ENCODE measurements at places on chromosomes 13 and 19. TPM values are rescaled to one million over a fixed set of nuclear protein-coding genes. Genes with fewer than 3 reads are reported as not detected.
A peak's percentile ranks its signal among the peaks of the same experiment; 100 is the strongest.

- H3K27me3 ChIP-seq = no peaks in the 10 kb centered on the region
- DNase-seq = no peak
- no peak overlapping the region for H3K4me3 ChIP-seq
- peaks cover 8% of the 10 kb centered on the region for H3K4me1 ChIP-seq
- H3K36me3 ChIP-seq = peaks cover 38% of the 10 kb centered on the region
Measured at GRCh38 chr19:10120538-10121189, 965 bp upstream of the EIF3G start.

DNA sequence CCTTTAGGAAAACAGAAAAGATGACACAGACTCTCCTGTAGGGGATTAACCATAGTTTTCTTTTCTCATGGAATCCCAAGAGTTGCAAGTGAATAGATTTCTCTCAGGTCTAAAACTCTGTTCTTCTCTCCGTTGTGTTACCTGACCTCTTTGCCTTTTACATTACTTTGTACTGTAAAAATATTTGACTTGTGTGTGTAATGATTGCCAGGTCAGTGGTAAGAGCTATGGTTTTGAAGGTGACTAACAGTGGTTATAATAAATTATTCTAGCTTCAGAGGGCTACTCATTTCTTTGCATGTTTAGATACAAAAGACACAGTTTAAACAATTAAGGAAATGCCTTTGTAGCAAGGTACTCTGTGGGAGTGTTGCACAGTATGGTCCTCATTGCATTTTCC, 23.0 kb upstream of the PSG2 start:
- no peak overlapping the region for H3K4me3 ChIP-seq
- no peaks in the 10 kb centered on the region for H3K4me1 ChIP-seq
- H3K27me3 ChIP-seq = no peaks in the 10 kb centered on the region
- H3K36me3 ChIP-seq = no peaks in the 10 kb centered on the region
- no peak overlapping the region for H3K27ac ChIP-seq
- no peak for DNase-seq

GRCh38 chr19:19407633-19407930, 2.1 kb downstream of the GATAD2A start:
- no peaks in the 10 kb centered on the region for H3K36me3 ChIP-seq
- H3K27me3 ChIP-seq = no peaks in the 10 kb centered on the region
- peaks cover 41% of the 10 kb centered on the region for H3K4me1 ChIP-seq
- no peak overlapping the region for H3K27ac ChIP-seq
- no peak for DNase-seq
- no peak overlapping the region for H3K4me3 ChIP-seq

DNA sequence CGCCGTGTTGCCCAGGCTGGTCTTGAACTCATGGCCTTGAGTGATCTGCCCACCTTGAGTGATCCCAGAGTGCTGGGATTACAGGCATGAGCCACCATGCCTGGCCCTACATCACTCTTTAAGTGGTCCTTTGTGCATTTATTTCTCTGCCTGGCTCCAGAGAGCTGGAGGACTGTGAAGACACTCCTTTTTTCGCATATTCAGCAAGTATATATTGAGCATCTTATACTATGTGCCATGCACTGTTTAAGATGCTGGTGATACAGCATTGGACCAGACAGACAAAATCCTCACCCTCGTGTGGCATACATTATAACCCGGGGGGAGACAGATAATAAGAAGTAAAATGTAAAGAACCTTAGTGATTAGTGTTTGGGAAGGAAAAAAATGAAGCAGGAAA, 66.8 kb upstream of the NPAS1 start:
- no peak overlapping the region for H3K27ac ChIP-seq
- H3K4me1 ChIP-seq = peaks cover 14% of the 10 kb centered on the region
- H3K36me3 ChIP-seq = peaks cover 7% of the 10 kb centered on the region
- no peak overlapping the region for H3K4me3 ChIP-seq

GRCh38 chr13:42741914-42742313, 39.5 kb upstream of the FAM216B start:
- no peak overlapping the region for H3K27ac ChIP-seq
- no peak overlapping the region for H3K4me3 ChIP-seq
- H3K36me3 ChIP-seq = no peaks in the 10 kb centered on the region
- H3K27me3 ChIP-seq = no peaks in the 10 kb centered on the region
- DNase-seq = no peak

DNA sequence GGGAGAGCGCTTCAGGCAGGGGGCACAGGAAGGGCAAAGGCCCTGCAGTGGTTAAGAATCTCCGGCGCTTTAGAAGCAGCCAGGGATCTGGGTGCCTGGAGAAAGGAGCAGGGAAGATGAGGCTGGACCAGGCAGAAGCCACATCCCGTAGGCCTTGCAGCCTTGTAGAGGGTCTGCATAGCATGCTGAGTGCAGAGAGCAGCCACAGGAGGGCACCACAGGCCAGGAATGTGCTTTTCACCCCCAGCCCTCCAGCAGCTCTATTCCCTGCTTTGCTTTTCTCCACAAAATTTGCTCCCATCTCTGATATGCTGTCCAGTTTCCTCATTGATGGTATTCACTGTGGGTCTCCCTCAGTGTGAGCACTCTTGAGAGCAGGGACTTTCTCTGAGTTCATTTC, 5.7 kb downstream of the WDR62 start:
- H3K4me1 ChIP-seq = peaks cover 5% of the 10 kb centered on the region
- H3K27me3 ChIP-seq = no peaks in the 10 kb centered on the region
- no peak overlapping the region for H3K27ac ChIP-seq
- no peak for DNase-seq

GRCh38 chr13:30021611-30022010, 171.2 kb upstream of the UBL3 start:
- no peak overlapping the region for H3K4me3 ChIP-seq
- H3K4me1 ChIP-seq = no peaks in the 10 kb centered on the region

DNA sequence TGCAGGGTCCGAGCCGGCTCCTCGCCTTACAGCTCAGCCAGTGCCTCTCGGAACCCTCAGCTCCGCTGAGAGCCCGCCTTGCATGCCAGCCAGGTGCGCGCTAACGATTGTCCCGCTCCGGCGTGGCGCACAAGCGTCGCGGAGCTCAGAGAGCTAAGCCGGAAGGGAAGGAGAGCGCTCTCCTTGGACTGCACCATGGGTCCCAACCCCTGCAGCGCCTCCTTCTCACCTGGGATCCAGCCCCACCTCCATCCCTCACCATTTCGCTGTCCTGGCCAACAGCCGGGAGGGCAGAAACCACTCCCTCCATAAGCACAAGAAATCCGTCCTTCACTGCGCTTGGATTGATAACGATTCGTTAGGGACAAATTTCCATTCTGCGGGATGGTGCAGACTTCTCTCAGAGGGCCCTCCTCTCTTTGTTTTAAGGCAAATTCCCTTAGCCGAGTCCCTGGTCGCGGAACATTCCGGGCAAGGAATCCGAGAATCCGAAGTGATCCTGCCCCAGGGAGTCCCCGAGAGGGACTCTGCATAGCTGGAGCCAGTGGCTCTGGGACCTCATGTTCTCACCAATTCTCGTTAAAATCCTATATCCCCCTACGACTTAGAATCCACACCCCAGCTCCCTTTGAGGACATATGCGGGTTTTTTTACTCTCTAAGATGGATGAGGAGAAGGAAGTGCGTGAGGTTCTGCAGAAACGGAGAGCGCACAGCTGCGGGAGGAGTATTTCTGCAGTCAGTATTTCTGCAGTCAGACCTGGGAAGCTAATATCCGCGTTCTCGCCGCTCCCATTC, 2.8 kb downstream of the GSX1 start:
- H3K27ac ChIP-seq = no peak overlapping the region
- DNase-seq = no peak
- H3K27me3 ChIP-seq = peaks cover 88% of the 10 kb centered on the region
- H3K36me3 ChIP-seq = no peaks in the 10 kb centered on the region
- H3K4me1 ChIP-seq = peaks cover 17% of the 10 kb centered on the region
- no peak overlapping the region for H3K4me3 ChIP-seq

- DNase-seq = no peak
- H3K27ac ChIP-seq = no peak overlapping the region
- no peaks in the 10 kb centered on the region for H3K4me1 ChIP-seq
- no peak overlapping the region for H3K4me3 ChIP-seq
- H3K27me3 ChIP-seq = no peaks in the 10 kb centered on the region
- no peaks in the 10 kb centered on the region for H3K36me3 ChIP-seq
Measured at GRCh38 chr19:31181535-31181934, 167.7 kb downstream of the TSHZ3 start.

- H3K36me3 ChIP-seq = no peaks in the 10 kb centered on the region
- no peaks in the 10 kb centered on the region for H3K4me1 ChIP-seq
- H3K4me3 ChIP-seq = no peak overlapping the region
- no peak overlapping the region for H3K27ac ChIP-seq
- H3K27me3 ChIP-seq = peaks cover 29% of the 10 kb centered on the region
- DNase-seq = no peak
Measured at GRCh38 chr19:7729211-7729610, 2.7 kb downstream of the CLEC4G start.

- H3K4me3 ChIP-seq = peak overlapping the region; percentile 26
- H3K4me1 ChIP-seq = peaks cover 56% of the 10 kb centered on the region
- peaks cover 10% of the 10 kb centered on the region for H3K36me3 ChIP-seq
Measured at GRCh38 chr19:19459707-19460251, 54.3 kb downstream of the GATAD2A start.

GRCh38 chr13:23950736-23951510, 53.6 kb upstream of the C1QTNF9B start:
- peaks cover 13% of the 10 kb centered on the region for H3K27me3 ChIP-seq
- H3K27ac ChIP-seq = no peak overlapping the region
- no peak for DNase-seq

DNA sequence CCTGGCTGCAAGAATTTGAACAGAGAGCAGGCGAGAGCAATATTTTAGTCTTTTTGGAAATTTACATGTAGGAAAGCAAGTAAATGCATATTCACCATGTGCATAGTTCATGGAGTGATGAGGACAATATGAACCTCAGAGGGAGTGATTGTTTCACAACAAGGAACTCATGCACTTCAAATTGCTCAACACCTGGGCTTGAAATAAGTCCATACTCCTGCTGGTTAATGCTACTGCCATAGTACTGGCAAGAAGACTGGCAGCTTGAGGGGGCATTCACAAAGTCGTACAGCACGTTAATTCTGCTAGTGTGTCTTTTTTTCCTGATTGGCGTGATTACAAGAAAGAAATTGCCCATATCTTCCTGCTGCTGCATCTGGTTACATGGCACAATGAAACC, 267.6 kb downstream of the PCDH17 start:
- H3K4me1 ChIP-seq = no peaks in the 10 kb centered on the region
- no peaks in the 10 kb centered on the region for H3K27me3 ChIP-seq

DNA sequence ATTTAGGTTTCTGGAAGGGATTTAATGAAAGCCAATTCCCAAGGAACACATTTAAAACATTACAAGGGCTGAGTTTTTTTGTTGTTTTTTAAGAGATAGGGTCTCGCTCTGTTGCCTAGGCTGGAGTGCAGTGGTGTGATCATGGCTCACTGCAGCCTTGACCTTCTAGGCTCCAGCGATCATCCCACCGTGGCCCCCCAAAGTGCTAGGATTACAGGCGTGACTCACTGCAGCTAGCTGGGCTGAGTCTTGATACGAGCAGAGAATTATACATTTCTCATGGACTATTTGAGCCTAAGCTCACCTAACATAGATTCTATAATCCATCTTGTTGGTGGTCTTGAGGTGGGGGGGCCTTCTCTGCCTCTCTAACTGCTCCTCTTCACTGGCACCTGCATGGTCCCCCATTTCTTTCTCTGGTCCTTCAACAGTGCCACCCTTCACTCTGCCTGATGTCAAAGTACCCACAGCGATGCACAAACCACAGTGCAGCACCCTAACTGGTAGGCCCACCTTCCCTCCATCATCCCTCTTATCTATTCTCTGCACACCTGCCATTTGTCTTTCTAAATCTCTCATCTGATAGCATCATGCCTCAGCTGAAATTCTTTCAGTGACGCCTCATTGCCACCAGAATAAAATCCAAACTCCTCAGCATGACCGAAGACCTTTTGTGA, 37.4 kb downstream of the DOCK9 start:
- H3K4me1 ChIP-seq = peaks cover 36% of the 10 kb centered on the region
- H3K4me3 ChIP-seq = no peak overlapping the region
- H3K27ac ChIP-seq = peak overlapping the region; percentile 80
- H3K36me3 ChIP-seq = no peaks in the 10 kb centered on the region
- H3K27me3 ChIP-seq = no peaks in the 10 kb centered on the region
- DNase-seq = peak; percentile 80

- DNase-seq = no peak
- no peak overlapping the region for H3K27ac ChIP-seq
- peaks cover 7% of the 10 kb centered on the region for H3K4me1 ChIP-seq
- no peak overlapping the region for H3K4me3 ChIP-seq
- no peaks in the 10 kb centered on the region for H3K27me3 ChIP-seq
- no peaks in the 10 kb centered on the region for H3K36me3 ChIP-seq
Measured at GRCh38 chr13:42102961-42103865, 54.8 kb downstream of the DGKH start.

GRCh38 chr13:108897955-108898354, 268.5 kb downstream of the MYO16 start:
- no peaks in the 10 kb centered on the region for H3K27me3 ChIP-seq
- no peaks in the 10 kb centered on the region for H3K36me3 ChIP-seq
- no peak for DNase-seq
- no peak overlapping the region for H3K4me3 ChIP-seq
- H3K4me1 ChIP-seq = no peaks in the 10 kb centered on the region
- H3K27ac ChIP-seq = no peak overlapping the region

GRCh38 chr13:45055198-45055901, 65.0 kb upstream of the GTF2F2 start:
- no peaks in the 10 kb centered on the region for H3K27me3 ChIP-seq
- no peak overlapping the region for H3K27ac ChIP-seq
- no peak for DNase-seq
- H3K4me3 ChIP-seq = no peak overlapping the region
- H3K36me3 ChIP-seq = no peaks in the 10 kb centered on the region
- H3K4me1 ChIP-seq = no peaks in the 10 kb centered on the region

DNA sequence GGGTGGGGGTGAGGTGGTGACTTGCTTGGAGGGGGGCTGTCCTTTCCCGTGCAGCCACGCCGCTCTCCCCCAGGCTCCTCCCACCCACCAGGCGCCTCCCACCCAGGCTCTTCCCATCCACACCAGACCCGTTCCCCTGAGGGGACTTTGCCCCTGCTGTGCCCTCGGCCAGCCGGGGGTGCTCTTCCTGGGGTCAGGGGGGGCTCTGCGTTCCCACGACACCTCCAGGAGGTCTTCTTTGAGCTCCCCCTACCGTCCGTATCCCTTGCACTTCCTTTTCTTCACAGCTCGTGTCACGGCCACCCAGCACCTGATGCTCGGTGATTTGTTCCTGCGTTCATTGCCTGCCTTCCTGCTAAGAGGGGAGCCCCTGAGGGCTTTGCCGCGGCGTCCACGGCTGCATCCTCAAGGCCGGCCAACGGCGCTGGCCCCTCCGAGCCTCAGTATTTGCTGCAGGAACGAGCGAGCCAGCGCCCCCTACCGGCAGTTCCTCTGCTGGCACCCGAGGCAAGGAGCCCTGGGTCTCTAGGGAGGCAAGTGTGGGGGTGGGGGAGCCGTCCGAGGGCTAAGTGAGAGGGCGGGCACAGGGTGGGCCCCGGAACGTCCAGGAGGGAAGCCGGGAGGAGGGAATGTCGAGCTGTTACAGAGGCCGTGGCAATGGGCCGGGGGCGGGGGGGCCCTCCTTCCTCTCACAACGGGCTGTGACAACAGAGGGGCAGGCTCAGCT, 11.8 kb downstream of the LRRC4B start:
- no peaks in the 10 kb centered on the region for H3K36me3 ChIP-seq
- no peak for DNase-seq
- peak overlapping the region; percentile 1 for H3K4me3 ChIP-seq
- peaks cover 4% of the 10 kb centered on the region for H3K4me1 ChIP-seq

- H3K4me1 ChIP-seq = no peaks in the 10 kb centered on the region
- H3K36me3 ChIP-seq = no peaks in the 10 kb centered on the region
- H3K4me3 ChIP-seq = no peak overlapping the region
- H3K27me3 ChIP-seq = no peaks in the 10 kb centered on the region
Measured at GRCh38 chr13:65843314-65843731, 1386.8 kb downstream of the PCDH9 start.

The ZNF585A gene
- 19.1 TPM for total RNA-seq

The USHBP1 gene
- total RNA-seq = 0.76 TPM

The TMEM190 gene
- 0.14 TPM for total RNA-seq

The CYP4F2 gene
- 0.09 TPM for total RNA-seq

The BICRA gene
- total RNA-seq = 1.5 TPM

The KLF5 gene
- 3.4 TPM for total RNA-seq

The CCDC169 gene
- 0.66 TPM for total RNA-seq

The CEACAM3 gene
- 0.99 TPM for total RNA-seq
